ENCODE measurements at places on chromosomes 1 and 21. TPM values are rescaled to one million over a fixed set of nuclear protein-coding genes. Genes with fewer than 3 reads are reported as not detected.

The THEM5 gene
- not detected for total RNA-seq

The FCRL5 gene
- not detected for total RNA-seq

- DNase-seq, result no peak
These were observed 105.4 kb downstream of the MAP3K21 start for GRCh38 chr1:233432916-233433315.

GRCh38 chr1:205285381-205286101, 36.0 kb downstream of the NUAK2 start:
- DNase-seq, result no peak

GRCh38 chr1:93076268-93076667, 2.8 kb upstream of the MTF2 start:
- no peak for DNase-seq
